Cerebellar nuclear complex (tissue), 1 donor: ENCODE measurements at places on chromosomes 7 and 10.

DNA sequence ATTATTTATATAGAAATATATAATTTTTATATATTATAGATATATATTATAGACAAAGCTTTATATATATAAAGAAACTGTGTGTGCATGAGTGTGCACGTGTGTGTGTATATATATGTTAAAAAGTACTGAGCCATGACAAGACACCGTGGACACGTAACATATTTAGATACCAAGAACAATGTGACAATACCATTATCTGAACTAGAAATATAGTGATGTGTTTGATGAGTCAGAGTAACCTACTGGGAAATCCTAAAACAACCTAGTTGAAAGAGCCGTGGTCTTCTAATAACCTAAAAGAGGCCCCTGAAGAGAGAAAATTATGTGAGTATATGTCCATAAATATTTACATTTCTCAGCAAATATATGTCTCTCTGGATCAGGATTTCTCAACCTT, 50.7 kb upstream of the ITGB8 start:
- no peak for DNase-seq

GRCh38 chr7:144452064-144452463, 48.6 kb upstream of the NOBOX start:
- no peak for DNase-seq

GRCh38 chr10:9707216-9707615, 1310.5 kb upstream of the CELF2 start:
- DNase-seq = no peak

GRCh38 chr10:34029455-34029854, 695.0 kb upstream of the NRP1 start:
- DNase-seq = no peak

DNA sequence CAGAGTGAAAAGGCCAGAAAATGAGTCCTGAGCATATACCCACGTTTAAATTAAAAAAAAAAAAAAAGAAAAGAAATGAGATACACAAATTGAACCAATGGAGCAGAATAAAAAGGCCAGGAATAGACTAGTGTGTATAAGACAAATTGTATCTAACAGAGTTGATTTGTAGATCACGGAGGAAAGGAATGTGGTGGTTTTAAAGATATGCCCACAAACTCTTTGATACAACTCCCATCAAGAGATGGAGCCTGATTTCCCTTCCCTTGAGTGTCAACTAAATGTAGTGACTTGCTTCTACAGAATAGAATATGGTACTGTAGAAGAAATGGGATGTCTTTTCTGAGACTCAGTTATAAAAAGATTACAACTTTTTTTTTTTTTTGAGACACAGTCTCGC, 10.4 kb downstream of the SYPL1 start:
- no peak for DNase-seq

- no peak for DNase-seq
Measured at GRCh38 chr10:95429639-95430038, 131.5 kb downstream of the SORBS1 start.

GRCh38 chr10:81040940-81041339, 503.2 kb downstream of the SH2D4B start:
- DNase-seq = no peak

DNA sequence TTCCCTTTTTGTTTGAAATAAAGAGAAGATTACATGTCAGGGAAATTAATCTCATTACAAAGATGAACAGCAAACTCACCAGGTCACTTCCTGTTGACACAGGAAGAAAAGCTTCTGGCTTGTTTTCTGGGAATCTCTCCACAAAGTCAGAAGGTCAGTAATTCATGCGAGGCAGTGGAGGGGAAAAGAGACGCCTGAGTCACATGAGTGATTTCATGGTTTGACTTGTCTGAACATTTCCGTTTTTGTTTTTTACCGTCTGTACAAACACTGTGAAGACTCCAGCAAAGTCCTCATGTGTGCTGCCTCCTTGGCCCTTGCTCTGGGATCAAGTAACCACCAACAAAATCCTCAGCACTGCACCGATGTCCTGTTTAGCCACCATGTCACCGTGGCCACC, 2.5 kb upstream of the HABP2 start:
- DNase-seq = no peak
